Esophagus mucosa (tissue), 1 donor: ENCODE measurements at places on chromosomes 7 and 10. TPM values are rescaled to one million over a fixed set of nuclear protein-coding genes. Genes with fewer than 3 reads are reported as not detected.

DNA sequence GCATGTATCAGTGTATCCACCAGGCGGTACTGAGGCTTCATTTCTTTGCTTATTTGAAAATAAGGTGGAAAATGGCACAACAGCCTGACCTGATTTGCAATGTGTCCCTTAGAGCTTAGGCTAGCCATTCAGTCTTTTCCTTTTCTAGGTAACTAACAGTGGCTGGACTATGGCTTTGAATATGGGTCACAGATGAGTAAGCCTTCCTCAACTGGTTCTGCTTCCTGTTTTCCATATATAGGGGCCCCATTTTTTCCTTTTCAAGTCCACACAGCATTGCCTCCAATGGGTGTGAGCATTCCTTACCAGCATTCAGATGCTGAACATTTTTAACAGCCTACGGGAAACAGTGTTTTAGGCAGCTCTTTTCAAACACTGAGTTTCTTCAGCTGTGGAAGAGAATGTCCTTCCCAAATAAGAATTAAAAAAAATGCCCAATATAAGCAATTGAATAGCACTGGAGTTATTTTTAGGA, 3.9 kb upstream of the ITGB1 start:
- ATAC-seq, result peak; percentile 51

DNA sequence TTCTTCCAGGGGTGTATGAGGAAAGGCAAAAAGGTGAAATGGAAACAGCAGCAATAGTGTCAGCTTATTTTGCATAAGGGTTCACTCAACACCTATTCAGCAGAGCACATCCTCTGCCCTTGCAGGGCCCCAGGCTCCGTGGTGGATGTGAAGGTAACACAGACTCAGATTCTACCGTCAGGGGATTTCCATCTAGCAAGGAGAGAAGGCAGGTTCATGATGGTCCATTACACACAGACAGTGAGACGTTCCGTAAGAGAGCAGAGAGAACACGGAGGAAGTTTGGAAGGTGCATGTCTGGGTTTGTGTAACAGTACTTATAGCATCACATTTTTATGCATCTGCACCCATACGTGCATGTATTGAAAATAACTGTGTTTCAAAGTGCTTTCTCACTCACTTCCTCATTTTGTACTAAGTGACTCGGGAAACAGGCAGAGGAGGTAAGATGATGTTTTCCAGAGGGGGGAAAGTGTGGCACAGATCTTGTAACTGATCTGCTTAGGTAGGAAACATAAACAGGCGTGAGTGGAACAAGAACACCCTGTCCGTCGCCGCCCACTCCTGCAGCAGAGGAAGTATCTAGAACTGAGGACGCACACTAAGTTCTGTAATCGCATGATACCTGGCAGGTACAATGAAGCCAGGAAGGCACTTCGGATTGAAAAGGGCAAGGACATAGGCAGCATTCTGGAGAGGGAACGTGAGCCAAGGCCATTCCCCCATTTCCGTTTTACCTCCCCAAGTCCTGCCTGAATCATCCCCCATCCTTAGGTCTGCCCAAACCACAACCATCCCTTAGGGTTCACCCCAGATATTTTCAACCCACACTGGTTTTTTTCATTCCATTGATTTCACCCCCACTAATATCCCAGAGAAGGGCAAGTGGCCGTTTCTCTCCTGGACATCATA, 1.0 kb upstream of the ENO4 start:
- ATAC-seq, result no peak

The CFAP58 gene
- 0.12 TPM for total RNA-seq

GRCh38 chr7:126657599-126658358, 595.0 kb downstream of the GRM8 start:
- no peak for ATAC-seq

The OR9A4 gene
- total RNA-seq, result not detected

- no peak for ATAC-seq
Observed at GRCh38 chr10:96268341-96268909, 2.9 kb downstream of the BLNK start.

The MYO3A gene
- total RNA-seq, result 0.20 TPM

The NODAL gene
- 0.48 TPM for total RNA-seq

DNA sequence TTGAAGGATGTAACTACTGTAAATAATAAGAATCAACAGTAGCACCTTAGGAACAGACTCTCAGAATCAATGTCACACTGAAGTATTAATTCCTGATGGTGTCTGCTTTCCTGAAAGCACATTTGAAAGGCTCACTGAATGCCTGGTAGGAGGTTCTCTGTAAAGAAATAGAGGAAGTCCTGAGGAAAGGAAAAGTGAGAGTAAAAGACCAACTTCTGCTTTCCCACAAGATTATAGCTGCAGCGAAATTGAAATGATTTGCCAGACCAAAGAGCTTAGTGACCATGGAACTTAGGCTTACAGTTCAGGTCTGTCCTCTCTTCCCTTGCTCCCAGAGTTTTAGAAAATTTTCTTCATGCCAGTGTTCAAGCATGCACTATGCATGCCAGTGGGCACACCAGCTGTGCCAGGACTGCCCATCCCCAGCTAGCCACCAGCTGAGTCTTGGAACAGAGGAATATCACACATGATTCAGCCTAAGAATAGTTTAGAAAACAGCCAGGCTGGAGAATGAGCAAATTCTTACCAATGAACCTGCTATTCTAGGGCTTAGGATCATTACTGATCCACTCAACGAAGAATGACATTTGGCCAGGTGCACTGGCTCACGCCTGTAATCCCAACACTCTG, 123.2 kb downstream of the HERPUD2 start:
- no peak for ATAC-seq

DNA sequence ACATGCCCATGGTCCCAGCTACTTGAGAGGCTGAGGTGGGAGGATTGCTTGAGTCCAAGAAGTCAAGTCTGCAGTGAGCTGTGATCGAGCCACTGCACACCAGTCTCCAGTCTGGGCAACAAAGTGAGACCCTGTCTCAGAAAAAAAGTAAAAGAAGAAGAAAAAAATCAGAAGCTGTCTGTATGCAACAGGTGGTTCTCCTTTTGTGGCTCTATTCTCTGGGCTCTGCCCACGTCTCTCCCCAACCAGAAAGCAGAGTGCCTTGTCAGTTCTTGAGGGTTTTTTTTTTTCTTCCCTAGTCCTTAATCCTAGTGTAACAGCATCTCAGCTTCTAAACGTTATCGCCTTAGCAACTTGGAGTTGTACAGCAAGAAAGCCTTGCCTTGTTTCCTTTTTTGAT, 89.5 kb downstream of the PRKCQ start:
- no peak for ATAC-seq

The CPN1 gene
- total RNA-seq, result not detected

The GRID2IP gene
- 0.12 TPM for total RNA-seq

- ATAC-seq, result no peak
Observed at GRCh38 chr10:131266936-131267813, 44.3 kb downstream of the TCERG1L start.

DNA sequence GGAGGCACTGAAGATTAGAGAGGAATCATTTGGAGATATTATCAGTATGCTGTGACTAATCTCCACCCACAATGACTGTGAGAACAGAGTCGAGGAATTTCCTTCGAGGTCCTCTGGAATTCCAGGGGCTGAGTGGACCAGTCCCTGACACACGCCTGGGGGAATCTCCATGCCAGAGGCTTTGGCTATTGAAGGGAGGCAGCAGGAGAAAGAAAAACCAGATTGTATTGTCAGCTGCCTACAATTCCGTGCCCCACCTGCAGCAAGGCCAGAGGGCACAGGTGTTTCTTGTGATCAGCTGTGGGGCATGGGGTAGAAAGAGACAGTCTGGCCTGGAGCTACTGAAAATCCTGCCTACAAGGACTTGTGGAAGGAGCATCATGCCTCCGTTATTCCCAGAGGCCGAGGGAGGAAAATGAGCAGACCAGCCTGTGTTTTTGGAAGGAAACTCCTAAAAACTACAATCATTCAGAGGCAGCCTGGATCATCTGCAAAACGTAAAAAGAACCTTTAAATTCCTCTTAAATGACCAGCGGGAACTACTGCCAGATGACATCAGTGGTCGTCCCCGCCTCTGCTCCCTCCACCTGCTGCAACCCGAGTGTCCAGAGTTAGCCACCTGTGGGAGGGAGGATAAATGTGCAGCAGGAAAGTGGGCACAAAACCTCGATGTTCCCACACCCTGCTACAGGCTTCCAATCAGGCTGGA, 25.4 kb upstream of the ANK3 start:
- no peak for ATAC-seq

DNA sequence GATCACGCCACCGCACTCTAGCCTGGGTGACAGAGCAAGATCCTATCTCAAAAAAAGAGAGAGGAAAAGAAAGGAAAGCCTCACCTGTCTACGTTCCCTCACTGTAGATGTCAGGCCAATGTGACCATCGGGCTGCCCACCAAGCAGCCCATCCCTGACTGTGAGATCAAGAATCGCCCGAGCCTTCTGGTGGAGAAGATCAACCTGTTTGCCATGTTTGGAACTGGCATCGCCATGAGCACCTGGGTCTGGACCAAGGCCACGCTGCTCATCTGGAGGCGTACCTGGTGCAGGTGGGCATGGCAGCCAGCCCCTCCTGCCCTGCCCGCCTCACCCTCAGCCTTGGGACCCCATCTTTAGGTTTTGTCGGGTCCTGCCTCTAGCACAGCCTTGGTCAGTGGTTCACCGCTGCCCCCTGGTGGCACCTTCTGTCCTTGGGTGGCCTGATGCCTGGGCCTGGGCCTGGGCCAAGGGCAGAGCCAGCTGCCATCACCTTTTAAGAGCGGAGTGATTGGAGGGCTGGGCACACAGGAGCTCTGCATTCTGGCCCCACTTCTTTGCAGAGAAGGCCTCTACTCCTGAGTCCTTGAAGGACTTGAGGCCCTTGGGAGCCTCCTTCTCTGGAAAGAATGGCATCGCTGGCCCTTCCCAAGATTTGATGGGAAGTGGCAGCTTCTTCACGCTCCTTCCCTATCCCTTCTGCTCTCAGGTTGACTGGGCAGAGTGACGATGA, 14.4 kb upstream of the AHCYL2 start:
- ATAC-seq, result peak; percentile 73

DNA sequence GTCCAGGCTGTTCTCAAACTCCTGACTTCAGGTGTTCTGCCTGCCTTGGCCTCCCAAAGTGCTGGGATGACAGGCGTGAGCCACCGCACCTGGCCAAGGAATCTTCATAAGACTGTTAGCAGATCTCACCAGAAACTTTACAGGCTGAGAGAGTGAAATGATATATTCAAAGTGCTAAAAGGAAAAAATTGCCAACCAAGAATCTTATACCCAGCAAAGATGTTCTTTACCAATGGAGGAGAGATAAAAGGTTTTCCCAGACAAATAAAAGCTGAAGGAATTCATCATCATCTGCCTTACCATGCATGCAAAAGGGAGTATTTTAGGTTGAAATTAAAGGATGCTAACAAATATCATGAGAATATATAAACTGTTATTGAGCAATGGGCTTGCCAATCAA, 23.6 kb downstream of the GIMAP7 start:
- ATAC-seq, result no peak

DNA sequence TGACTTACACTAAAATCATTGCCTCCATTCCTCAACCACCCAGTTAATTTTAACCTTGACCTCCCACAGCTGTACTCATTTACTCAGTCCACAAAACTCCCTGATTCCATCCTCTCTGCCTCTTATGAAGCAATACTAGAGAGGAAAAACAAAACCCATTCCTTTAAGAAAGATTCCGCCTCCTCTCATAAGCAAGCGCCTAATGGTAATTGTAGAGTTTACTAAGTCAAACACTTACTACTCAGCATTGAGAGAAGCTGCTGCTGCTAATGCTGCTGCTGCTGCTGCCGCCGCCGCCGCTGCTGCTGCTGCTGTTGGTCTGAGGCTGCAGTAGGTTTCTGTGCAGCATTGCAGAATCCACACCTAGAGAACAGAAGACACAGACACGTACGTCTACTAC, 2.1 kb upstream of the ADD3 start:
- no peak for ATAC-seq

DNA sequence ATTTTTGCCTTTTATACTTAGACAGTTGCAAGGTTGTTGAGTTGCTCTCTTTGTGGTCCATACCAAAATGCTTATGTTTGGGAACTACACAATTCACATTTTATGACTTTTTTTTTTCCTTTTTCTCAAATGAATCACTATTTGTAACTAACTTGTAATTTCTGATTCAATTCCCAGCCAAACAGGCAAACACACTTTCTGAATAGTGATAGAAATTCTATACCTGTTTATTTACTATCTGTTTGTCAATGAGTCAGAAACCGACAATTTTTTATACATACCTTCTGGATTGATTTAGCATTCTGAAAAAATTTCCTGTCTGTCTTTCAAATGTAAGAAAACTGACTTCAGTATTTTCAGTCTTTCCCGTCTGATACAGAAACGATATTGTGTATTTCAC, 69.1 kb downstream of the MBL2 start:
- ATAC-seq, result no peak

The EGFR gene
- 101 TPM for total RNA-seq

DNA sequence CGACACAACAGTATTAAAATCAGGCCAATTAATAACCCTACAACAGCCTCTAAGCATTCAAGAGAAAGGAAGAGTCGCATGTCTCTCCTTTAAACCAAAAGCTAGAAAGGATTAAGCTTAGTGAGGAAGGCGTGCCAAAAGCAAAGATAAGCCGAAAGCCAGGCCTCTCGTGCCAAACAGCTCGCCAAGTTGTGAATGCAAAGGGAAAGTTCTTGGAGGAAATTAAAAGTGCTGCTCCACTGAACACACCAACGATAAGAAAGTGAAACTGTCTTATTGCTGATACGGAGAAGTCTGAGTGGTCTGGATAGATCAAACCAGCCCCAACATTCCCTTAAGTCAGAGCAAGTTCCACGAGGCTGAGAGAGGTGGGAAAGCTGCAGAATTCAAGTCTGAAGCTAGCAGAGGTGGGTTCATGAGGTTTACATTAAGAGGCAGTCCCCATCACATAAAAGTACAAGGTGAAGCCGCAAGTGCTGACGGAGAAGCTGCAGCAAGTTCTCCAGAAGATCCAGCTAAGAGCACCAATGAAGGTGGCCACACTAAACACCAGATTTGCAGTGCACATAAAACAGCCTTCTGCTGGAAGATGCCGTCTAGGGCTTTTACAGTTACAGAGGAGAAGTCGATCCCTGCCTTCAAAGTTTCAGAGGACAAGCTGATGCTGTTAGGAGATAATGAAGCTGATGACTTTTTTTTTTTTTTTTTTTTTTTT, 194.8 kb downstream of the MAD1L1 start:
- no peak for ATAC-seq

The PTPRE gene
- 23.1 TPM for total RNA-seq

The LLCFC1 gene
- not detected for total RNA-seq

DNA sequence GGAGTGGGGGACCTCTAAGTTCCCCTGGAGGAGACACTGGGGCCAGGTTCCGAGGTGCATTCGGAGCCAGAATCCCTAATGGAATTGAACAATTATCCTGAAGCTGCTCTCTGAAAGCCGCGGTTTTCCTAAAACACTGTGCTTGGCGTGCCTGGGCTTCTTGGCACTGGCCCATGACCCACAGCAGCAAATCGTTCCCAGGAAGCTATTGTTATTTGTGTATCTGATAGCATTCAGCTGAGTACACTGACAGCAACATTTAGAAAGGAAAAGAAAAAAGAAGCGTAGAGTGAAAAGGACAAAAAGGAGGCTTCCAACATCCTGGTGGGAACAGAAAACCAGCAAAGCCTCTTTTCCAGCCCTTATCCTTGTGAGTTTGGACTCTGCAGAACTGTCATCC, 339.8 kb downstream of the FRMD4A start:
- ATAC-seq, result no peak

GRCh38 chr7:115701141-115701540, 329.4 kb downstream of the TFEC start:
- ATAC-seq, result no peak

- peak; percentile 35 for ATAC-seq
Observed at GRCh38 chr10:62653254-62653653, 151.3 kb upstream of the ADO start.

- ATAC-seq, result no peak
Observed at GRCh38 chr10:71996592-71997371, 32.6 kb downstream of the CHST3 start.
